ENCODE measurements at places on chromosomes 11 and 22.

GRCh38 chr22:44587737-44588310 lies 89.8 kb upstream of the RTL6 start:
- DNase-seq = no peak

DNA sequence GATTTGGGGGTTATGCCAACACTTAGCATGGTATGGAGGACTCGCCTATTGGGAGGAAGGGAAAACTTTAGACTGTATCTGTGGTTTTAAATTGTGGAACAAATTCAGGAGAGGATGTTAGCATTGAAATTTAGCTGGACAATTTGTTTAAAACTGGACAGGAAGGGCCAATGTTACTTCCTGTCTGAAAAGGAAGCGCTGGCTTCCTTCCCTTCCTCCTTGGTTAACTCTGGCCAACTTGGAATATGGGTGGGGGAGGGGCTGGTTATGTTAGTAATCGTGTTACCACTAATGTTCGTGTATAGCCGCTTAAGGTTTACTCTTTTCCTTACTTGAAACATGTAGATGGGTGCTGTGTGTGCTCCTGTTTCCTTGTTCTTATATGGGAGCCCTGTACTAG lies 13.9 kb downstream of the CTNND1 start:
- no peak for DNase-seq

DNA sequence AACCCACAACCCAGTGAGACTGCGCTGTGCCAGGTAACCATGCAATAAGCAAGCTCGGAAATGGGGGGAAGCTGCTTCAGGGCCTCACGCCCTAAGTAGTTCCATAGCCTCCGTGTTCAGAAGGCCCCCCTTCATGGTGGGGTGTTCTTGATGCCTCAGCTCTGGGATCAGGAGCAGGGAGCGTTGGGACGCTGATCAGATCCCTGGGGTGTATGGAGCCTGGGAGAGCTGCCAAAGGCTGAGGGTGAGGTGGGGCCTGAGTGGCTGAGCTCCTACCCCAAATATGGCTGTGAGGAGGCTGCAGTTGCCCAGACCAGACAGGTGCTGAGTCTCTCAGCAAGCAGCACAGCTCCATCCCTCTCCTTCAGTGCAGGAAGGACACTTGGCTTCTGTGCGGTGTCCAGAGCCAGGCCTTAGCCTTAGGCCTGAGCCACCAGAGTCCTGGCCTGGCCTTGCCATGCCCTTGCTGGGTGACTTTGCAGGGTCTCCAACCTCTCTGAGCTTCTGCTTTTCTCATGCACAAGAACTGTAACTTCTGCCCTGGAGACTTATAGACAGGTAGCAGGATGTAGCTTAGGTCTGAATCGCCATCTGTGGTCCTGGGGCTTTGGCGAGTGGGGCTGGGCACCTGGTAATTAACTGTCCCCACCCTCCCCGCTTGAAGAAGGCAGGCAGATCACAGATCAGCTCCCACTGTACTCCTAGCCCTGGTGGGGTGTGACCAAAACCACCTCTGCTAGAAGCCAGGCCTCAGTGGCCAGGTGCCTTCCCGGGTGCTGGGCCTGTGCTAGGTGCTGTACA lies 5.3 kb downstream of the MMP11 start:
- DNase-seq = no peak

DNA sequence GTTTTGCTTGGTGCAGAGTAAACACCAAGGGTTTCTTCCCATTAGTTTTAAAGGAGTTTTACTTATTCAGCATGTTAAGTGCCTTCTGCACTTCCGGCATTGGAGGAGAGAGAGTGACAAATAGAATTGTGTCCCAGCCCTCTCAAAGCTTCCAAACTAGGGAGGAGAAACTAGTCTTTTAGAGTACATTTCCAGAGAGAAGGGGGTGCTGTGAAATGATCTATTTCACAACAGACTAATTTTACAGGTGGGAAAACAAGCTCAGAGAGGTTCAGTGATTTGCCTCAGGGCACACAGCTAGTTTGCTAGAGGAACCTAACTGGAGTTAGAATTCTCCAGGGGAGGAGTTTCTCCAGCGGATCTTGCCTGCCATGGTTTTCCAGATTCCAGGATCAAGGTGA lies 12.6 kb downstream of the MPST start:
- no peak for DNase-seq

DNA sequence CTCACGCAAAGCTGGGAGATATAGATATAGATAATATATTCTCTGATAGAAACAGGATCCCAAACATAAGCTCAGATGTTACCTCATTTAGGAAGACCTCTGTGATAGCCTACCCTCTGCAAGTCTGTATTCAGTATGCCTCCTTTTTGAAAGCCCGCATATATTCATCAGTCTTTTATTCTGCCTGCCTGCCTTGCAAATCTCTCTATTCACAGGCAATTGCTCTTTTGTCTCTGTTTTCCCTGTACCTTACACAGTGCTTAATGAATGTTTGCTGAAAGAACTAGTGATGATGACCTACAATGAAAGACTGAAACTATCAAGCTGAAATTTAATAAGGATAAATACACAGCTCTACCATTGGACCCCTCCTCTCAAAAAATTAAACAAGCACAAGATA lies 18.4 kb downstream of the DEUP1 start:
- no peak for DNase-seq

DNA sequence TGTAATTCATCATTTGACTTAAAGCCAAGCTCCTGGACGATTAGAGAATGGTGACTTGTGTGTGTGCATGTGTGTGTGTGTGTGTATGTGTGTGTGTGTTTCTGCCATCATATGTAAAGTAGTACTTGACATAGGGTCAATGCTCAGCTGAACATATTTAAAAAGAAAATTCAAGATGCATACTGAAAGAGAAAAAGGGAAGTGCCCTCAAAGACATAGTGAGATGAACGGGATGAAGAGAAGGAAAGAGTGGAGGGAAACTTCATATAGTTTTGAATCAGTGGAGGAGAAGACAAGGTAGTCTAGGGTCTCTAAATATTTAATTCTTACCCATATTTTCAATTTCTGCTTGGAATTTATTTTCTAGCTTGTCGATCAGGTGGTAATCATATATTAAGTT lies 4.0 kb downstream of the TCN1 start:
- DNase-seq = no peak

GRCh38 chr22:46066691-46067090 lies 83.6 kb upstream of the PPARA start:
- no peak for DNase-seq

DNA sequence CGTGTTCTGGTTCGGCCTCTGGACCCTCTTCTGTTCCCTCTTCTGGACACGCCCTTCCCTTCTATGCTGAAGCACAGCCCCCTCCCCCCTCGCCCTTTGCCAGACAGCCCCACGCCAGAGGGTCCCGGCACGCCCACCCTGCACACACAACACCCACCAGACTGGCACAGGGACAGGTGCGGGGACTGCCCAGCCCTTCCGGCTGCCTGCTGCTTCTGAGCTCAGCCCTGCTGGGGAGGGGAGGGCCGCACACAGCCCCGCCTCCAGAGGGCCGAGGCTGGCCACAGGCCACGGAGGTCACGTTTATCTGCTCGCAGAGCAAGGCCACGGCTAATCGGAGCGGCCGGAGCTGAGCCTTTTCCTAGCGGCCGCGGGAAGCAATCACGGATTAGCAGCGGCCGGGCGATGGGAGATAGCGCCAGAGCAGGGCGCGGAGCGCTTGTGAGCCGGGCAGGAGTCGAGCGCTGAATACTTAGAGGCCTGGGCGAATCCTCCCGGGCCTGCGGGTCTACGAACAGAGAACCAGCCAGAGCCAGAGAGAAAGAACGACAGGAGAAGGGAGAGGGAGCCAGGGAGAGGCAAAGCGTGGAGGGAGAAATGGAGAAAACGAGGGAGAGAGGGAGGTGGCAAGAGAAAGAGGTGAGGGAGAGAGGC lies 21.5 kb downstream of the OTUB1 start:
- no peak for DNase-seq

- no peak for DNase-seq
Observed at GRCh38 chr11:71908218-71908617, 20.2 kb downstream of the XNDC1N start.

DNA sequence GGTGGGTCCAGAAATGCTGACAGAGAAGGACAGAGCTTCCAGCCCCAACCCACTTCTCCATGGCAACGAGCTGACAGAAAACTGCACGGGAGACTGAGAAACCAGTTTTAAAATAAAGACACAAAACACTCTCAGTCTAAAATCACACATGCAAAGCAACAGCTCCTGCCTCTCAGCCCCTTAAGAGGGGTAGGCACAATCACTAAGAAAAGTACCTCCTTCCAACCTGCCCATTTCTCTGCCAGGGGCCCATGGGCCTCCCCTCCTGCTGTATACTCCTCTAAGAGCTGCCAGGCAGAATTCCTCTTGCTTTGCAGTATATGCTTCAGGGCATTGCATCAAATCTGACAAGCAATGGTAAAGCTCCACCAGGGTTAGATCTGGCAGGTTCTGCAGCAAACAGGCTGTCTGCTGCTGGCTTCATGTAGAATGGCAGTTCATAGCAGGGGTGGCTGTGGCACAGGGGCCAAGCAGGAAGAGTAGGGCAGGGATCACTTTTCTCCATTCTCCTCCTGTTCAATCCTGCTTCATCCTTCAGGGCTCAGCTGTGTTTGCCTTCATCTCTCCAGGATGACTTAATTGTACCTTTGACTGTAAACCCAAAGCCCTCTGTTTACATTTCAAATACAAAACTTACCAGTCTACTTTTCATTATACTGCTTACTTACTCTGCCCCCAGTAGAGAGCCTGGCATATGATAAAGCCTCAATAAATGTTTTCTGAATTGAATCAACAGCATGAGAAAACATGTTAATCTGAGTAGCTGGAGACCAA lies 77.7 kb downstream of the KCNC1 start:
- no peak for DNase-seq

DNA sequence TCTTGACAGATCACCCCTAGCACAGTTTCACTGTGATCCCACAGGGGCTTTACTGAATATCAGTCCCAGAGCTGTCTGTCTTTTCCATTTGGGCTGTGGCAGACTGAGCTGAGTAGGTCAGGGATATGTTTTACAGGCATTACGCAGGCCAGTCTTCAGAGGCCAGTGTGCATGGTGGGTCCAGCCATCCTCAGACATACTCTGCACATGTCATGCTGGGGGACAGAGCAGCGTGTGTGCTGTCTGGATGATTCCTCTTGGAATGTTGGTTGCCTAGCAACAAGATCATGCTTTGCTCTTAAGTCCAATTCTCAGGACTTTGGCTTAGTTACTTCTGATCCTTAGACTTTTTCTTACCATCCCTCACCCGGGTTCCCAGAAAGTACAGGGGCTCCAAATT lies 736.5 kb downstream of the DLG2 start:
- no peak for DNase-seq

DNA sequence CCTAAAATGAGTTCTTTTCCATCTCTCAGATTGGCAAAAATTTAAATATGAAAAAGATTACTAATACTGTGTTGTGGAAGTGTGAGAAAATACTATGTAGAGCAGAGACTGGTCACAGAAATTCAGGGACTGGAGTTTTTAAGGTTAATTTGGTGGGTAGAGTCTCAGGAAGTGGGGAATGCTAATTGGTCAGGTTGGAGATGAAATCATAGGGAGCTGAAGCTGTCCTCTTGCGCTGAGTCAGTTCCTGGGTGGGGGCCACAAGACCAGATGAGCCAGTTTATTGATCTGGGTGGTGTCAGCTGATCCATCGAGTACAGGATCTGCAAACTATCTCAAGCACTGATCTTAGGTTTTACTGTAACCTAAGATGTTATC lies 29.4 kb upstream of the TMEM86A start:
- no peak for DNase-seq

DNA sequence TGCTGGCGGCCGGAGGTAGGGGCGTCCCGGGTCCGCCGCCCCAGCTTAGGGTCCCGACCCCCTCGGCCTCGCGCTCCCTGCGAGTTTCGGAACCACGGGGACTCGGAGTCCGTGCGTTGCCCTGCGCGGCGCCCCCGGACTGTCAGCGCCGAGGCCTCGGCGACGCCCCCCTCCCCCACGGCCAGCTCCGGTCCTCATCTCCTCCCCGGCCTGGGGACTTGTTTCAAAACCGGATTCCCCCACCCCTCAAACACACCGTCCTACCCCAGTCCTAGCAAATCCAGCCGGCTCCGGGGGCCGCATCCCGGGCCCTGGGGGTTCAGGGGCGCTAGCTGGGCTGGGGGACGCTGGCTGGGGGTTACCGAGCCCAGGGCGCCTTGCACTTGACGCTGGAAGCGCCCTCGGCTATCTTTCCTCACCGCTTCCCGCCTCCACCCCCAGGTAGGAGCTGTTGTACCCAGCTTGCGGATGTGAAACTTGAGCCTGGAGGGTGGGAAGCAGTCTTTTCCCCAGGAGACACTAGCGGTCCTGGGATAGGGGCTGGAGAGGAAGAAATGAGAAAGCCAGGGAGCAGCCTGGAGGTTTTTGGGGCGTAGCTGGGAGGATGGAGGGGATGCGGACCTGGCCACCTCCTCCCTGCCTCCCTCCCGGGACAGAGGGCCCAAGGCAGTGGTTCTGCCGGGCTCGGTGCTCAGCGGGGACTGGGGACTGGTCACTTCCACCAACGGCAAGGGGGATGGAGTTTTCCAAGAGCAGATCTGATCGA lies 550 bp downstream of the FBLN1 start:
- DNase-seq = no peak

- DNase-seq = no peak
Observed at GRCh38 chr11:45881708-45882368, 3.6 kb upstream of the MAPK8IP1 start.

DNA sequence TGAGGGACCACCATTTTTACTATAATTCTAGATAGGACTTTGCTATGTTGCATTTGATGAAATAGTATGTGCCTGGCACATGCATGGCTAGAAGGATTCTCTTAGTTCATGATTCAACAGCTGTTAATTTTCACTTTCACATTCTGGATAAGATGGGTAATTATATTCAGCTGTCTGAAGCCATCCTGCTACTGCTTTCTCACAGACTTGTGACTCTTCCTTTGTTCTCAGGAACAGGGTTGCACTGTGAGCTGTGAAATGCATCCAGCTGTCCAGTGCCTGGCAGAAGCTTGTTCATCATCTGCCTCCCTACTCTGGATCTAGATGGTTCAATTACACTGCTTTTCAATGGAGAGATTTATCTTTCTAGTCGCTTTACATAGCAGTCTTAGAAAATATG lies 610.1 kb upstream of the ANO5 start:
- DNase-seq = no peak

DNA sequence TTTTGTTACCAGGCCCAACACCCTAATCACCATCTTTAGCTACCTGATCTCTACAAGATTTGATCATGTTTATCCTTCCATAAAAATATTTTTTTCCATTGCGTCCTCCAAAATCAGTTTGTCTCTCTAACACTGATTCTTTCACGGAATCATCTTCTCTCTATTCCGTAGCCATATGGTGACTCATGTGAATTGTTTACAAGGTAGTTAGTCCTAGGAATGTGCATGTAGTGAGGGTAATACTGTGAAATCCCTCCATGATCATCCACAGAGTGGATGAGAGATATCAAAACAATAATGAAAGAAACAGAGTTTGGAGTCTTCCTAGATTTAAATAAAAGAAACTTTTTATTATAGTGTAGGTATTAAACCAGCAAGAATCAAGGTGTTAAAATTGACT lies 230.2 kb downstream of the METTL15 start:
- no peak for DNase-seq

DNA sequence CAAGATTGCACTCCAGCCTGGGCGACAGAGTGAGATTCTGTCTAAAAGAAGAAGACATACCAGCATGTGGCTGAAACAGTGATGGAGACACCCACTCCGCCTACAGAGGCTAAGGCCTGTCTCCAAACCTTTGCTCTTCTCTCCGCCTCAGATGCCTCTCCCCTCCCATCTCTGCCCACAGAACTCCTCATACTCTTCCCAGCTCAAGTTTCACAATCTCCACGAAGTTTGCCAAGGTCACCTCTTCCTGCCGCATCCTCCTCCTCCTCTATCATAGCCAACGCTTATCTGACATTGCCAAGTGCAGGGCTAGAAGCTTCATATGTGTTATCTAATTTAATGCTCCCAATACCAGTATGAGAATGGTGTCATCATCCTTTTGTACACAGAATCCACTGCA lies 25.9 kb upstream of the FBLN1 start:
- no peak for DNase-seq
